Frontal cortex (tissue), 4 donors: ENCODE measurements at places on chromosomes 13 and 19. TPM values are rescaled to one million over a fixed set of nuclear protein-coding genes. Genes with fewer than 3 reads are reported as not detected.

GRCh38 chr13:42083138-42083770 is 34.8 kb downstream of the DGKH start:
- no peak for DNase-seq

- no peak for DNase-seq
Observed at GRCh38 chr19:40907968-40908735, 26.1 kb upstream of the CYP2A7 start.

GRCh38 chr13:58926858-58927257 is 1236.9 kb downstream of the DIAPH3 start:
- DNase-seq = no peak

GRCh38 chr13:65417953-65418352 is 1812.2 kb downstream of the PCDH9 start:
- DNase-seq = no peak

ELL gene
- total RNA-seq = 7.7 TPM

FAM124A gene
- 8.6 TPM for total RNA-seq

IGFL1 gene
- not detected for total RNA-seq

TMEM59L gene
- total RNA-seq = 34.2 TPM
